Cortex of kidney (tissue), 1 donor: ENCODE measurements at places on chromosomes 11 and 22.

DNA sequence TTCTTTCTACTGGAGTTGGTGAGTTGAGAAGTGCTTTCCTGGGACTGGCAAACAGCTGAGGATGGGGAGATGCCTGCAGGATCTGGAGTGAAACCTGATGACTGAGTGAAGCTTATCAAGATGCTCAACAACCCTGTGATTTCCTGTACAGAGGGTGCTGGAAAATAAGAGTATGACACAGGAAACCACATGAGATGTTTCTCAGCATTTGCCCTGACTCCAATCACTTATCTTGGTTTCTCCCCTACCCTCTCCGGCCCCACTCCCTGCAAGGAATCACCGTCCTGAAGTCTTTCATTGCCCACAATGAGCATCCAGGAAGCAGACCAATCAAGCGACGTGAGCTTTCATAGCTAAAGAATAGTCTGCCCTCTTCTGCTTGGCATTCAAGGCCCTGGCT is at the start of gene MRGPRX2:
Gene MRGPRX2, minus strand, starts transcription at position 89 of the 400 bp plus-strand sequence. CDS start 4,315 bp downstream, outside the sequence.
- no peak for DNase-seq

DNA sequence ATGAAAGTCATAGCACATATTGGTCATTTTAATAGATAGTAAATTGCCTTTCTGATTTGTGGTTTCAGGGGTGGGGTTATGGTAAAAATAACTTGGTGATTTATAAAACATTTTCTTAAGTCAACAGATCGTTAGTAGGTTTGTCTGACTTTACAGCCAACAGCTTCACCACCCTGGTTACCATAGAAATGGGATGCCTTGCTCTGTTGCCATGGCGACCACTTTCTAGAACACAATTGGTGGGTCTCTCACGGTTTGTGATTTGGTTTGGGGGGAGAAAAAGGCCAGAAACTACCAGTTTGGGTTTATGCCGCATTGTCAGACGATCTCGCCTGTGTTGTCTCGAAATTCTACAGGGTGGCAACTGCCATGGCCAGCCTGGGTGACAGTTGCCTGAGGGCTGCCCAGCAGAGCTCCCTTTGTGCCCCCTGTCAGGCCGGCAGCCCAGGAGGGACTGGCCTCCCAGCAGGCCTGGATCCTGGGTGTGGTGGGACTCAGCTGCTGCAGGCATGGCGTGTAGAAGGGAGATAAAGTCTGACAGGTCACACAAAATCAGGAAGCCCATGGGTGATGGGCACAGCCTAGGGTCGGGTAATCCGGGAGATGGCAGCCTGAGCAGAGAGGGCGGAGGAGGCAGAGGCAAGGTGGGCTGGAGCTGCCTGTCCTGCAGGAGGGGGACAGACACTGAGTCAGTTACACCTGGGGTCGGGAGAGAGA is 30.9 kb downstream of the KCNC1 start:
- DNase-seq = no peak

GRCh38 chr11:79708319-79708932 is 267.6 kb upstream of the TENM4 start:
- DNase-seq = no peak

DNA sequence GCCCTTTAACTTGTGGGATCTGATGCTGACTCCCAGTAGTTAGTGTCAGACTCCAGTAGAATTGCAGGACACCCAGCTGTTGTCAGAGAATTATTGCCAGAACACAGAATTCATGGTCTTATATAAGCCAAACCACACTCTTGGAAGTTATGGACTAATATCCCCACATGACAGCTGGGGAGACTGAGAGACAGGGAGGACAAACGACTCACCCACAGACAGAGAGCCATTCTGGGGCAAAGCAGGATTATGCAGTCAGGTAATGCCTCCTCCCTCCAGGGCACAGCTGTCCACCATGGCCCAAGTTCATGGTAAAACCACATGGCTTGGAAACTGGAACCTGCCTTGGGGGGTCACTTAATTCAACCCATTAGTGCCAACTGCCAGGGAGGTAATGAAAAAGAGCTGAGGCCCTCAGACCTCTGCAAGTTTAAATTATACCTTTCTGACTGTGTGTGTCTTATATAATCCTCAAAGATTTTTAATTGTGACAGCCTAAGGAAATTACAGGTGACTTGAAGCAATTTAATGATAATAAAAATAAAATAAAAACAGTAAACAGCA is 299.5 kb downstream of the BUD13 start:
- no peak for DNase-seq

- DNase-seq = no peak
These were observed 712 bp downstream of the IL2RB start for GRCh38 chr22:37148742-37149665.

GRCh38 chr22:21643533-21644357 is 1.6 kb downstream of the SDF2L1 start:
- no peak for DNase-seq

- DNase-seq = no peak
These were observed 16.0 kb upstream of the B4GALNT4 start for GRCh38 chr11:353179-353873.

DNA sequence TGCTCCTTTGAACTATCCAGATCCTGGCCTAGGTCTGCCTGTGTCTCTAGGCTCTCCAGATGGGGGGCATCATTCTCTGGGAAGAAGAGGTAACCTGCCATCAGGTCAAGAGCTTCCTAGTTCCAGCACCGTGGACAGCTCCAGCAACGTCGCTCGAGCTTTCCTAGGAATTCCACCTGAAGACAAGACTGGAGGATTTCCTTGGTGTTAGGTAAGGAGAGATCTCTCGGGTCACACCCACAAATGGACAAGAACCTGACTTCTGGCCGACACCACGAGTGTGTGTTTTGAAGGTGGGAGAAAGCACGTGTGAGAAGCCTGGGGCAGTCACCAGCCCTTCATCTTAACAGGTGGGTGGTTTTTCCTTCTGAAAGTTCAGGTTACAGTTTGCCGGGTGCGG is 1.2 kb downstream of the PRG3 start:
- no peak for DNase-seq

DNA sequence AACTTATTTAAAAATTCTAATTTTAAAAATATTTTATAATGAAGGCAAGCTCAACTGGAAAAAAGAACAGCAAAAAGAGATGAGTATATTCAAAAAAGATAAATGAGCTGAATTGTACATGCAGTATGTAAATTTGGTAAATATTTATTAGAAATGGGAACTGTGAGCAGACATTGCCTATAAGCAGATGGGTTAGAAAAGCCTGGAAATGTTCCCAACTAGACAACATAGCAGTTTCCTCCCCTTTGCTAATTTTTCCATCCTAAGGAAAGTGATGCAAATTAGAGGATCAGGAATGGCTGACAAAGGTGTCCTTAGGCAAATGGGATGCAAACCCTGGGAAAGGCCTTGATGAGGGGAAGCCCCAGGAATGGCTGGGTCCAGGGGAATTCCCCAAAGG is 37.2 kb downstream of the TP53I11 start:
- no peak for DNase-seq

DNA sequence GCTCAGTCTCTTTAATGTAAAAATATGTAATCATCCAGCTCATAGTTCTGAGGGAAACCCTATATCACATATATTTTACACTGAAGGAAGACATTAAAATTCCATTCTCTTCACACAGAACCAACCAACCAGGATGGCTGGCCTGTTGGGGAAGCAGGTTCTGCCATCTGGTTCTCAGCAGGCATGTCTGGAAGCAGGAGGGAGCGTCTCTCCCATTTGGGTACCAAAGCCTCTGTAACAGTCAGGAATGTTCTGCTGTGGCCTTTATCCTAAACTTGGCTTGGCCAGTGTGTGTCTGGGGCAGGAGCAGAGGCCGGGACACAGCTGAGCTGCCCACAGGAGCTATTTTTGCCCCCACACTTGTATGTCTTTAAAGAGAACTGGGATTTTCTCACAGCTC is 29.2 kb downstream of the SGSM3 start:
- DNase-seq = no peak

- no peak for DNase-seq
These were observed 34.2 kb downstream of the CCDC81 start for GRCh38 chr11:86408845-86409244.

DNA sequence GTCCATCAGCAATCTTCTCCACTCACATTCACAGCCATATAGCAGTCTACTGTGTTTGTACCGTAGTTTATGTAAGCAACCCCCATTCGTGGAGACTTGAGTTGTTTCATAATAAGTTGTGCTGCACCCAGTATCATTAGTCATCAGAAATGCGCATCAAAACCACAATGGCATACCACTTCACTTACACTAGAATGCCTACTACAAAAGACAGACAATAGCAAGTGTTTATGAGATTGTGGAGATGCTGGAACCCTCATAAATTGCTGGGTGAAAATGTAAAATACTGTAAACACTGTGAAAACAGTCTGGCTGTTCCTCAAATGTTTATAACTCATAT is 133.3 kb downstream of the ATXN10 start:
- DNase-seq = no peak

GRCh38 chr11:10918698-10919097 is 60.8 kb upstream of the ZBED5 start:
- no peak for DNase-seq

DNA sequence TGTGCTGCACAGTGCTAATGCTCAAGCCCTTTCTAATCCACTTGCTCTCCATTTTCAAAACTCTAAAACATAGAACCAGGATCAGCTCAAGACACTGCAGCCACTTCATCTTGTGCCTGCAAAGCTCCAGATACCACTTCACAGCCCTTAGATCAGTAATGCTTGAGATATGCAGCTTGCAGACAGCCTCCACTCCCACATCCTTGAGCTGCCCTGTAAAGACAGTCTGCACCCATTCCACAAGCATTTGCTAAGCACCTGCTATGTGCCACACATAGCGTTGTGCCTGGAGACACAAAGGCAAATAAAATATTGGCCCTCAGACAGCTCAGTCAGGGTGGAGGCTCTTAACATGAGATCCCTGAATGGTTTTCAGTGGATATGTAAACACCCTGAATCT is 192.5 kb upstream of the SNX19 start:
- no peak for DNase-seq

DNA sequence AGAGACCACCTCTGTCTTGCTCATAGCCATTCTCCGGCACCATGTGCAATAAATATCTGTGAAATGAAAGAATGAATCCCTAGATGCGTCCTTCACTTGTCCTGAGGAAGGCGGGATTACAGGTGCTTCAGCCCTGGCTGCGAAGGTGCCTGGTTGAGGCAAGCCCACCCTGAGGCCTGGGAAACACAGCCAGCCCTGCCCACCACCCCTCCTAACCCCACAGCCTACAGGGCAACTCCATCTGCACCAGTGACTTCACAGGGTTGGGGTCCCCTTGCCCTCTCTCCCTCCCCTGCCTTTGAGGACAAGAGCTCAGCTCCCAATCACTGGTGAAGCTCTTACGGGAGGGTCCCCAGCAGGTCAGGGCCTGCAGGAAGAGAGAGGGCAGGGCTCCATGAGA is 17.5 kb upstream of the SCGB1A1 start:
- no peak for DNase-seq

DNA sequence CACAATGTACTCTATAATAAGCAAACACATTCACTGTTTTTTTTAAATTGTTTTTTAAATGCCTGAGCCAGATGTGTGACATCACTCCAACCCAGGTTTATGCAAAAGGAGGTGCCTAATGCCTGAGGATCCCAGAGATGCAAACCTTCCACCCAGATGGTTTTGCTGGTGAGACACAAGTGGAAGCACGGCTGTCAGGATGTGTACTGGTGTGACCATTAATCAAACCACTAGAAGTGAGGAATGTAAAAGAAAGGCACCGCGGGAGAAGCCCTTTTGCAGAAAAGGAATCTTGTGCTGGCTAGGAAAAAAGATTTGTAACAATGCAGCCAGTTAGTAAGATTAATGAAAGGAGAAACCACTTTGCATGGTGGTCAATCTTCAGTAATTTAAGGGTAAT is 407.4 kb downstream of the LARGE1 start:
- DNase-seq = no peak

DNA sequence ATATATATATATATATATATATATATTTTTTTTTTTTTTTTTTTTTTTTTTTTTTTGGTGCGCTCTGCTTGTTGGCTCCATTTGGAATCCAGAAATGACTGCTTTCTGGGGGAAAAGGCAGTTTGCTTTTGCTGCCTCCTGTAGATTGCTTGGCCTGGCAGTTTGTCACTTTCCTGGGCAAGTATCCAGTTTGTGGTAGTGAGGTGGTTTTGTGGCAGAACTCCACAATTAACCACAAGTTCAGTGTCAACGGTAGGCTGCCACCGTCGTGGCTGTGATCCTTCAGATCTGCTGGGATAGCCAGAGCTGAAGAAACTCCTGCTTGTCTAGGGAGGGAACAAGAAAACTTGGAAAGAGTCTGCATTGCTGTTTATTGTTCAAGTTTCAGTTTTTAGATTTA is 5.0 kb upstream of the PDE3B start:
- DNase-seq = no peak

- peak; percentile 16 for DNase-seq
These were observed 1.0 kb downstream of the ANKRD42 start for GRCh38 chr11:83194281-83195142.

- no peak for DNase-seq
These were observed at the start of gene CNTN5 for GRCh38 chr11:99020352-99021225. Gene CNTN5, plus strand, starts transcription at chr11:99020949.

- no peak for DNase-seq
These were observed 45.2 kb downstream of the ALX4 start for GRCh38 chr11:44264761-44265160.

DNA sequence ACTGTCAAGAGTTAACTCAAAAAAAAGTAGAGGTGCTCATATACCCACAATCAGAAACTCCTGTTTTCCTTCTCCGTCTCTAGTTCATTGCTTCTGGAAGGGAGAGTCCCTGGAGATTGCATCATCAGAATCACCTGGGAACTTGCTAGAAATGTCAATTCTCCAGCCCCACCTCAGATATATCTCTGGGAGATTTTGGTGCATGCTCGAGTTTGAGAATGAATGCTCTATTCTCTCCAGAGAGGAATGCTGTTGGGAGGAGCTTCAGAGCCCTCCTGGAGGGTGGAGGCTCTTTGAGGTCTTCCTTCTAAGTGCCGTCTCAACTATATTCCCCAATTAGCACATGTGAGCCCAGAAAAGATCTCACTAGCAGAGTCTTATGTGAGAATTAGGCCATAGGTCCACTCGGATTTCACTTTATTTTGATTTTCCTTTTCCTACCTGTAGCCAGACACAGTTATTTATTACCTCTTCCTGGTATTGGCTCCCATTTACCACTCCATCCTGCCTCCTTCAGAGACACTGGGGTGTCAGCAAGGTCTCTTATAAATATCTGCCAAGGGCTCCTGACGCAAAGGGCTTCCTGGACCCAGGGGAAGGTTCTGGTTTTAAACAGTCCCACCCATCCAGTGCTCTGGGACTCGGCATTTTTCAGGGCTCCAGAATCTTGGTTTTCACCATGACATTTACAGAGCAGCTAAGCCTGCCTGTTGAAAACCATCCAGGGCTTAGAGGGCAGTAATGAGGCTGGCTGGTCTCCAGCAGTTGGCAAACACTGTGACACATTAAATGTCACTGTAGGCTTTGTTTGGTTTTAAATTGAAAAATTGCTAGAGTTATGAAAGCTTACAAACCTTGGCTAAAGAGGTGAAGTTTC is 136.2 kb downstream of the CD44 start:
- no peak for DNase-seq
